H7 (cell line): ENCODE measurements at places on chromosomes 5 and 9. TPM values are rescaled to one million over a fixed set of nuclear protein-coding genes. Genes with fewer than 3 reads are reported as not detected.

The SGTB gene
- total RNA-seq: 7.1 and 7.8 TPM in 2 replicates

GRCh38 chr9:124580186-124580585 lies 73.0 kb upstream of the NR5A1 start:
- DNase-seq: no peak

DNA sequence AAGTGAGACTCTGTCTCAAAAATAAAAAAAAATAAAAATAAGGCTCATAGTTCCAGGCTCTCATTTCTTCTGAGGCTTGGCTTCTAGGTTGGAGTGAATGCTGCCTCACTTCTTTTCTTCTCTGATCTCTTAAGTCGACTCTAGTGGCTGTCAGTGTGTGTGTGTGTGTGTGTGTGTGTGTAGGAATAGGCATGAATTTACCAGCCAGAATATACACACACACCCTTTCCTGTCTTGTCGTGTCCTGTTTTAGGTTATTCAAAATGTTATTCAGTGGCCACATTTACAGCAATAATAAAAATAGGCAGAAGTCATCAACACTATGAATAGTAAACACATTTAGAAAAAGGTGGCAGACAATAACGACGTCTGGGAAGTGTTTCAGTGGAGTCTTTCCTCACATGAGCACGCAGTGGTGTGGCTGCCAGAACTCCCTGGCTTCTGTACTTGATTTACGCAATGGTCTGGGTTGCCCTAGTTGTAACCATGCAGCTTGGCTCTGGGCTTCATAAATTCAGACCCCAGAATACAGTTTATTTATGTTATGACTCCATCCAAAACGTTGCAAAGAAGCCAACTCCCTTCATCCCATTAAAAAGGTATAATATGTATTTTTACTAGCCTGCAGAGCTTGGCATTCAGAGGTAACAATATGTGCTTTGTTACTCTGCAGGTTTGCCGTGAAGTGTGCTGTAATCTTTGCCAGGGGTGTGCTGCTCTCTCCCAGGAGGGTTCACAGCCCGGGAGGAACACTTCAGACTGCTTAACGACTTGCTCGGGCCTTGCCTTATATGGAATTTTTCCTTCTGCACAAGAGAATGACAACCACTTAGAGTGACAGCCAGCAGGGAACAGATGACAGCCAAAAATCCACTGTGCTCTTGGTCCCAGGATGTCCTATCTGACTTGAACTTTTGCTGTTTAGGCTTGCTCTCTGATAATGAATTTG lies 34.4 kb upstream of the PALM2AKAP2 start:
- no peak for DNase-seq

The PCDHGA2 gene
- total RNA-seq: not detected in 2 replicates

DNA sequence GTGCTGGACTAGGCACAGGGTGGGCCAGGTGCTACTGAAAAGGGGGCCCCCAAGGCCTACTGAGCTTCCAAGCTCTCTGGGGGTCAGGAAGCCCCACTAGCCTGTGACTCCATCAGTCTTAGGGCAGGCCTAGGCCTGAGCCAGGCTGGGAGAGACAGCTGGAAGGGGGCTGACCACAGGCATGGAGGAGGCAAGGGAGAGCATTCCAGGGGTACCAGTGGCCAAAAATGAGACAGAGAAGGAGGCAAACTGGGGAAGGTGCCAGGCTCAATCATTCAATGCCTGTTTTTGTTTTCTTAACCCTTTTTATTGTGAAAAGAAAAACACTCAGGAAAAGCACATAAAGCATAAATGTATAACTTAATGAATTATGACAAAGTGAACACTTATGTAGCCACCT lies 26.2 kb upstream of the TCF7 start:
- DNase-seq: no peak

DNA sequence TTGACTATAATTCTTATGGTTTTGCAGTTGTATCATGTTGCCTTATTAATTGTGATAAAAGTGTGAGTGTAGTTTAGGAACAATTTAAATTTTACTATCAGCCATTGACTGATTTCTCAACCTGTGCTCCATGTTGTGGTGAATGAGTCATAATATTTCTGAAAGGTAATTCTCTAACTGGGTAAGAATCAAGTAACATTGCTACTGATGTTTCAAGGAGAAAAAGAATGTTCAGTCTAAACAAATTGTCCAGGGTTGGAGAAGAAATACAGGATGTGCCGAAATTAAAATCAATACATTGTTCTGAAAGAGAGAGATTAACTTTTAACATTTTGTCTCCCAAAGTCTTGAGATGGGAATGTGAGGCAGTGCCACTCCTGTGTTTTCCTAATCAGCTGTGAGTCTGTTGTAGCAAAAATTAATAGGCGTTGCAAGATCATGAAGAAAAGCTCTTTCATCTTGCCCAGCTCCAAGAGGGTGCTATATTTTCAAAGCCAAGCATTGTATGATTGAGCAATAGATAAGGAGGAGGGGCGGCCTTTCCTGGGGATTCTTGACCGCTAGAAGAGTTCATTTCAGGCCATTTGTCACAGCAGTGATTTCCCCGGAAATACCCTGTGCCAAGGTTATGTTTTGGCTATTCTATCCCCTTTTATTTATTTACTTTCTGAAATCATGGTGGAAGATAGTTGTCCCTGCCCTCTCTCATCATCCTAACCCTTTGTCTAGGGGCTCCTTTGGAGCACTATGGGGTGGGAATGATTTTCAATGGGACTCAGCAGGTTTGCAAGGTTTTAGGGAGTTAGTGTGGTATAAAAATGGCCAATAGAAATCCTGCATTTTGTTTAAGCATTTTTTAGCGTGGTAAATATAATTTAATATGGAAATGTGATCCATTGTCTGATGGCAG lies 151.6 kb downstream of the FOCAD start:
- DNase-seq: peak; percentile 1

The OCLN gene
- 33.3 and 39.9 TPM in 2 replicates for total RNA-seq

GRCh38 chr9:104025945-104026344 lies 68.2 kb upstream of the SMC2 start:
- DNase-seq: no peak

The C5orf52 gene
- not detected in 2 replicates for total RNA-seq

The MYOZ3 gene
- total RNA-seq: 8.1 and 12.9 TPM in 2 replicates

DNA sequence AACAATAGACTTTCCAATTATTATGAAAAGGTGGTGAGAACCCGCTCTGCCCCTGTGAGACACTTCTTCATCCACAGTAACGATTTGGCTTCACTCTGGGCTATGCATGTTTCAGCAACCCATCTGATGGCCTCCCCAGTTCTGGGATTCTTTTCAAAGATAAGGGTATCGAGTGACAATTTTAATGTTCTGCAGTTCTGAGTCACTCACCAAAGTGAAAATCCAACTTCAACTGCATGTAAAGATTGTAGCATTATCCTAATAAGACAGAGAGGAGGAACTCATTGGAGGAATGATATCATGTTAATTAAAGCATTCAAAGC lies 1078.3 kb upstream of the SEMA6A start:
- no peak for DNase-seq

The CCNO gene
- 0.35 TPM in 1 of 2 replicates, not detected in the other for total RNA-seq

DNA sequence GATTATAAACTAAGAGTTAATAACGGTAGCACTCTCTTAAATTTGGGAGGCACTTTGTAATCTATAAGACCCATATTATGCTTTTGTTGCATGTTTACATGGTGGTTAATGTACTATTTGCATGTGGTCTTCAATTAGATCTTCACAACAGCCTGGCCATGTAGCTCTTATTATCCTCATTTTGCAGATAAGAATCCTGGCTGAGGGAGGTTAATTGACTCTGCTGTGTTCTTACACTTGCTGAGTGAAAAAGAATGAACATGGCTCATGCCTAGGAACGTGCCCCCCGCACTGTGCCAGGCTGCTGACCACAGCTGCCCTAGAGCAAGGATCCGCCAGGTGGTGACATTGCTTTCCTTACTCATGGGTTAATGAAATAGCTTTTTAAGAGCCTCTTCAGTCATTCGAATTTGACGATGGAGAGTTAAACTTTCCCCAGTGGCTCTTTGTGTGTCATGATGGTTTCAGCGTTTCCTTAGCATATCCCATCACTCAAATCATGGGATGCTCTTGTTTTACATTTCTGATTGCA lies 97.9 kb downstream of the CDH6 start:
- DNase-seq: peak; percentile 13

- no peak for DNase-seq
Observed at GRCh38 chr5:106127341-106127781, 1543.4 kb downstream of the EFNA5 start.

- no peak for DNase-seq
Observed at GRCh38 chr9:105438141-105438806, 9.6 kb upstream of the FSD1L start.

GRCh38 chr5:57947181-57947580 lies 464.6 kb upstream of the ACTBL2 start:
- no peak for DNase-seq

DNA sequence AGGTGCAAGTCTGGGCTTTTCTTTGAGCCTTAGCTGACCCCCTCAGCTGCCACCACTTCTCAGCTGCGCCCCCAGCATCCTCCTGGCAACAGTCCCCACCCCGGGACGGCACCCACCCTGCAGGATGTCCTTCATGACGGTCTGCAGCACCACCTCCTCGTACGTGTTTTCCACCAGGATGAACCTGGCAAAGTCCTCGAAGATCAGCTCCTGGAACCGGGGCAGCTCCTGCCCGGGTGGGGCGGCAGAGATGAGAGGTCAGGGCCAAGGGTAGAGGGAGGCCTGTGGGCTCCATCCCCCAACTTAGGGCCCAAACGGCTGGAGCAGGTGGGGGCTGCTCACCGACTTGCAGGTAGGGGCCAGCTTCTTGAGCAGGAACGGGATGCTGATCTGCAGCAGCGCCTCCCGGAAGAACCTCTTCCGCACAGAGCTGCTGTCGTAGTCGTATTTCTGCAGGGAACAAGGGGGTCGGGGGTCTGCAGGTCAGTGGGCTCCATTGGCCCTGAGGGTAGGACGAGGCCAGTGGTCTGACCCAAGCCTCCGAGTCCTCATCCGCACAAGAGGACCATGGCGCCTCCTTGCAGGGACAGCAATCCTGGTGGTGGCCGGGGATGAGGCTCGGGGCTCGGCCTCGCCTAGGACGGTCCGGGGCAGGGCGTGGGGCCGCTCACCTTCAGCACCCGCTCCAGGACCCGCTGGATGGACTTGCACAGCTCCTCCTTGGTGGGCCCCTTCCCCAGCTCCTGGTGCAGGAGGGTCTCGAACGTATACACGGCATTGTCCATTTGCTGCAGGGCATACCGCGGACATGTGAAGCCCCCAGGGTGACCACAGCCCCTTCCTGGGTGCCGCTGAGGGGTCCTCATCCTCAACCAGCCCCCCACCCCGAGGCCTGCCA lies 56.7 kb downstream of the LRSAM1 start:
- DNase-seq: no peak

The TAF1L gene
- total RNA-seq: not detected in 2 replicates
